ENCODE measurements at places on chromosomes 16 and 17. TPM values are rescaled to one million over a fixed set of nuclear protein-coding genes. Genes with fewer than 3 reads are reported as not detected.

The PPY gene
- not detected for total RNA-seq

GRCh38 chr17:67374329-67375053 lies 2.6 kb upstream of the PITPNC1 start:
- no peak for DNase-seq

The PSMD7 gene
- 85.0 TPM for total RNA-seq

The PRRT2 gene
- 5.2 TPM for total RNA-seq

DNA sequence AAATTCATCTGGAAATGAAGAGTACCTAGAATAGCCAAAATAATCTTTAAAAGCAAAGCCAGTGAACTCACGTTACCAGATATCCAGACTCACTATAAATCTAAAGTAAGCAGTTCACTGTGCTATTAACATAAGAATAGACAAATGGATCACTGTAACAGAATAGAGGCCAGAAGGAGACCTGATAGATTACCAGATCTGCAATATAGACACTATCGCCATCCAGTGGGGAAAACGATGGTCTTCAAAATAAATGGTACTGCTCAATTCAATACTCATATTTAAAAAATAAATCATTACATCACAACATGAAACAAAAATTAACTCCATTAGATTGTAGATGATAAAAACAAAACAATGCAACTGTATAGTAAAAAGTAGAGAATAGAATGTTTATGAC lies 158.6 kb upstream of the CDH8 start:
- DNase-seq, result no peak

- no peak for DNase-seq
These were observed 1.1 kb upstream of the DOC2A start for GRCh38 chr16:30011714-30012504.

The CCL1 gene
- total RNA-seq, result not detected

GRCh38 chr16:52708476-52708875 lies 161.5 kb upstream of the TOX3 start:
- DNase-seq, result no peak

- no peak for DNase-seq
These were observed 19.3 kb upstream of the NSMCE1 start for GRCh38 chr16:27287887-27288286.

DNA sequence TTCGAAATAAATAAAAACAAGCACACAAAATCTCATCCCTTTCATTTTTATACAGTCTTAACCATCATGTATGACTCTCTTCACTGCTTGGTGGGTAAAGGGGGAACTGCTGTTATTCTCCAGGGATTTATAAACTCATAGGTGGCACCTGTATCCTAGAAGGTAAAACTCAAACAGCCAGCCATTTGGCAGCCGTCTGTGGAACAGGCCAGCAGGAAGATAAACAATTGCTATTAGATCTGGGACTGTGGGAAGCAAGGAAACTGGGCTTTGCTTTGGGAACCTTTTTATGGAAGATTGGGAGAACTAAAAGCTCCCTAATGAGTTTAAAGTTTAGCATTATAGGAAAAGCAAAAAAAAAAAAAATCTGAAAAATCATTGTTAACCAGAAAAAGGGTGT lies 126.0 kb downstream of the TANGO6 start:
- DNase-seq, result no peak

DNA sequence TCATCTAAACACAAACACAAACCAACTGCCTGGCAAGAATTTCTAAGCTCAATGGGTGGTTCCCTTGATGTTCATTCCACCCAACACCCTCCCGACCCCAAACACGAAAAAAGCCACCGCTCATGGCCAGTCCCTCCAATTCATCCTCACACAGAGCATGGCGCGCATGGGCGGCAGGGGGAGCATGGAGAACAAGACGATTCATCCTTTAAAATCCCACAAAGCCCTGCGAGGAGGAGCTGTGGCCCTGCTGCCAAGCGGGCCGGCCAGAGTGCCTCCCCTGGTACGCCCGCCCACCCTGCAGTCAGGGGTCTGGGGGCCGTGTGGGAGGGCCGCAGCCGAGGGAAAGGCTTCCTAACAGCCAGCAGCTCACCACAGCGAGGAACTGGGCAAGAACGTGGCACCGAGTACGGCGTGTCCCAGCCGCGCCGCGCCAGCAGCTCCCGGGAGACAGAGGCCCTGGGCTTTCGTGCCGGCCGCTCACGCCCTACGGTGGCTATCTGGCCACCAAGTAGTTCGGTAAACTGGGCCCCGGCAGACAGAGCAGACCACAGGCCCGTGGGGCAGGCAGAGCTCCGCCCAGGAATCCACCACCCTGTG lies 60.9 kb downstream of the KLHDC4 start:
- DNase-seq, result no peak

GRCh38 chr16:84514295-84514873 lies 9.9 kb upstream of the MEAK7 start:
- peak; percentile 34 for DNase-seq

The NLGN2 gene
- total RNA-seq, result 45.2 TPM

The ZNF423 gene
- 4.7 TPM for total RNA-seq

The CDT1 gene
- 11.7 TPM for total RNA-seq

The SARM1 gene
- 23.0 TPM for total RNA-seq

The NCBP3 gene
- 34.8 TPM for total RNA-seq

The MPRIP gene
- 352 TPM for total RNA-seq

The PRR35 gene
- not detected for total RNA-seq

- DNase-seq, result no peak
These were observed 635 bp downstream of the WNK4 start for GRCh38 chr17:42780851-42781638.

The KRTAP9-8 gene
- total RNA-seq, result not detected

The CLEC18B gene
- 1.6 TPM for total RNA-seq

GRCh38 chr16:19522760-19523159 lies 862 bp upstream of the GDE1 start:
- no peak for DNase-seq

The CASKIN1 gene
- 3.6 TPM for total RNA-seq

The PRM3 gene
- not detected for total RNA-seq

The NHLRC4 gene
- not detected for total RNA-seq

The TAT gene
- total RNA-seq, result 0.35 TPM

The KRT39 gene
- total RNA-seq, result not detected

GRCh38 chr16:87608400-87608985 lies 6.2 kb downstream of the JPH3 start:
- DNase-seq, result peak; percentile 92

DNA sequence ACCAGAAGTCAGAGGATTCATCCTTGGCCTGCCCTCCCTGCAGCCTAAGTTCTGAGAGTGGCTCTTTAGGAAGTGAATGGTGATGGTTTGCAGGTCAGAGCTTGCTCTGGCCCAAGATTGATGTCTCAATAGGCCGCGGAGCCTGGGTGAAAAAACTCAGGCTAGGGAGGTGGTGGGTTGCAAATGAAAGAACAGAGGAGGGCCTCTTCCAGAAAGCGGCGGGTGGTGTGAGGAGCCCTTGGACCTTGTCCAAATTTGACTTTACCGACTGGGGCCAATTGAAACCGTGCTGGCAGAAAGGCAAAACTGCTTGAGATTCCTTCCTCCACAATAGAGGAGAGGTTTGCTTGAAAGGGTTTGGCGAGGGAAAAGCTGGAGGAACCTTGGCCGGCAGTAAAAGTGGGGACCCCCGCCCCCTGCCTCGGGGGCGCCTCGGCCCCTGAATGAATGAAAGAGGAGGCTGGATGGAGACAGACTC lies 331.3 kb downstream of the SEC14L1 start:
- DNase-seq, result no peak

The VKORC1 gene
- total RNA-seq, result 199 TPM

DNA sequence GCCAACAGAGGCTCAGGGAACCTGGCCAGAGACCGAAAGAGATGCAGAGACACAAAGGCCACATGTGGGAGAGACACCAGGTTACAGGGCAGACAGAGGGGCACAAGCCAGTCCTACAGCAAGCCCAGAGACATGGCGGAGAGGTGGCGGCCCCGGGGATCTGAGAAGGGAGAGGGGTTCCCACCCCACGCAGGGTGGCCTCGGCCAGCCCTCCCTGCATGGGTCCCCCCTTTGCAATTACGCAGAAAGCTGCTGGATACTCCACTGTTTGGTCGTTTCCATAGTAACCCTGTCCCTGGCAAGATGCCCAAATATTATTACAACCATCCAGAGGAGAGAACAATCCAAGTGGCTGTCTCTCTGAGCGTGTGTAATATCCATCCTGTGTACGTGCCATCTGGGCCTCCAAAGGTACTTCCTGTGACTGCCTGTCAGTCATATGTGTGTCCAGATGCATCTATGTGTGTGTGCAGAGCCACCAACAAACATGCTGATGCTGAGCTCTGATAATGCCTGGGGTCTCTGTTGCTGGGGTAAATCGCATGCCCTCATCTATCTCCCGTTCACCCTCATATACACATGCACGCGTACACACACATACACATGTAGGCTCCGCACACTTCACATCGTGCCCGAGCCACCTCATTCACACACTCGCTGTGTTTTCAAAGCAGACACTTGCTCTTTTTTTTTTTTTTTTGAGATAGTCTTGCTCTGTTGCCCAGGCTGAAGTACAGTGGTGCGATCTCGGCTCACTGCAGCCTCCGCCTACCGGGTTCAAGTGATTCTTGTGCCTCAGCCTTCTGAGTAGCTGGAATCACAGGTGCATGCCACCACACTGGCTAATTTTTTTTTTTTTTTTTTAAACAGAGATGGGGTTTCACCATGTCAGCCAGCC lies 5.5 kb downstream of the PCGF2 start:
- DNase-seq, result no peak

- no peak for DNase-seq
These were observed 25.0 kb downstream of the RMI2 start for GRCh38 chr16:11370084-11370931.

The SGF29 gene
- 17.1 TPM for total RNA-seq

The NPIPA2 gene
- total RNA-seq, result 11.5 TPM

- DNase-seq, result no peak
These were observed 103.1 kb upstream of the DYNLRB2 start for GRCh38 chr16:80437707-80438106.

- peak; percentile 41 for DNase-seq
These were observed 46.8 kb downstream of the BEAN1 start for GRCh38 chr16:66473654-66474519.

GRCh38 chr16:57299009-57299718 lies 14.7 kb upstream of the PLLP start:
- DNase-seq, result no peak

DNA sequence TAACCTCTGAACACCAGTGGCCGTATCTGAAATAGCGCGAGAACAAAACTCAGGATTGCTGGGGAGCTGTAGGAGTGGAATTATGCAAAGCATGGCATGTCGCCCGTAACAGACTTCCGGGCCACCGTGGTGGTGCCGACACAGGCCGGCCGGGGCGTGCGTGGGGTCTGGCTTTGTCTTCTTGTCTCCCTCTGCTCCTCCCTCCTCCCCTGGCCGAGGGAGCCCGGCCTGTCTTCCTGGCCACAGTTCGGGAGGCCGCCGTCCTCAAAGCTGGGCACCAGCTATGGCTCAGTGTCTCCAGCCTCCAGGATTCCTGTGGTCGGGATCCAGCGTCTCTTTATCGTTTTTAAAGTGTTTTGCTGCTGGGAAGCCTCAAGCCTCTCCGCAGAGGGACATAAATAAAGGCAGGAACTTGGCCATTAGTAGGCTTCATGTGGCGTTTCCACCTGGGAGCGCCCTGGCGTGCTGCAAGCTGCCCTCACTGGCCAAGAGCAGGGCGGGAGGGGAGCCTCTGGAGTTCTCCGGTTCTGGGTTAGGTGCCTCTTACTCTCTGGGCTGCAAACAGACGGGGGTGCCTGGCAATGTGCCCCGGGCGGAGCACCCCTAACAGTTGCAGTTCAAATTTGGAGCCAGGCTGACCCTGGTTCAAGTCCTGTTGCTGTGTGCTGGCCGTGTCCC lies 22.0 kb upstream of the NPTX1 start:
- DNase-seq, result no peak

- no peak for DNase-seq
These were observed 300.6 kb downstream of the SOX9 start for GRCh38 chr17:72421128-72422092.

The CD300H gene
- total RNA-seq, result not detected

DNA sequence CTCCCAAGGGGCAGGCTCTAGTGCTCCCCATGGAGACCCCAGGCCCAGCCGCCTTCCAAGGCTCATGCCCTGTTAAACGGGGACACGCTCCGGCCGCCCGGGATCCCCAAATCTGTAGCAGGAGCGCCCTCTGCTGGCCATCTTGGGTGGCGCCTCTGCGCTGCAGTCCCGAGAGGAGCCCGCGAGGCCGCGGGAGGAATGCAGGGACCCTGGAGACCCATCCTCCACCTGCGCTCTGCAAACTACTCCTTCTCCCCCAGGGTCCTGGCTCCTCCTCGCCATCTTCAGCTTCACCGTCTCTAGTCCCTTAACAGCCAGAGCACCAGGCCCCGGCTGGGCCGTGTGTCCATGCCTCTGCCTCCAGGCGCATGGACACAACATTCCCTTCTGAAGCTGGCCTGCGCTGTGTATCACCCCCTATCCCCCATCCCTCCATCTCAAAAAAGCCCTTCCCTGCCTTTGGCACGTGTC lies 23.6 kb upstream of the KRT17 start:
- DNase-seq, result no peak

All from chondrocyte (in vitro differentiated cells).